Right renal cortex interstitium (tissue), 3 donors: ENCODE measurements at places on chromosomes 4 and X. TPM values are rescaled to one million over a fixed set of nuclear protein-coding genes. Genes with fewer than 3 reads are reported as not detected.

The PRR32 gene
- not detected for polyA plus RNA-seq

The SGMS2 gene
- 11.9 TPM for polyA plus RNA-seq

The MTNR1A gene
- polyA plus RNA-seq = 2.0 TPM

The F11 gene
- 4.1 TPM for polyA plus RNA-seq

The TMEM271 gene
- polyA plus RNA-seq = not detected

The MSX1 gene
- polyA plus RNA-seq = 0.86 TPM

The SRPX2 gene
- polyA plus RNA-seq = 9.9 TPM

The TMPRSS11D gene
- polyA plus RNA-seq = 0.08 TPM

The MAOB gene
- 54.4 TPM for polyA plus RNA-seq

The SORCS2 gene
- 7.9 TPM for polyA plus RNA-seq

The DRD5 gene
- 0.51 TPM for polyA plus RNA-seq

DNA sequence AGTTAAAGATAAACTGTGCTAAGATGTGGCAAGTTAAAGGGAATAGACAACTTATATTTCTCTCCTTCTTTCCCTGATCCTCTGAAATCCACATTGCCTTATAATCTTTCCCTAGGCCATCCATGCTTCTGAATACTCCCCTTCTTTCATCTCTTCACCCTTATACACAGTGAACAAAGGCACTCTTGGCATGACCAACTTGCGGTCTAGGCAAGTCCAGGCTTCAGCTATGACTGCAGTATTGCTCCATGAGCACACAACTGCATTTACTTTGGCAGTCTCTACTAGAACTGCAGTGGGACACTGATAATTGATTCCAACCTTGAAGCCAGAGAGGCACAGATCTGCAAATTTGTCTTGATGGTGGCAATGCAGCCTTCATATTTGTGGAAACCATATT lies 24.2 kb upstream of the UBA6 start:
- DNase-seq = no peak

GRCh38 chr4:13325744-13326143 lies 158.4 kb downstream of the RAB28 start:
- no peak for DNase-seq

DNA sequence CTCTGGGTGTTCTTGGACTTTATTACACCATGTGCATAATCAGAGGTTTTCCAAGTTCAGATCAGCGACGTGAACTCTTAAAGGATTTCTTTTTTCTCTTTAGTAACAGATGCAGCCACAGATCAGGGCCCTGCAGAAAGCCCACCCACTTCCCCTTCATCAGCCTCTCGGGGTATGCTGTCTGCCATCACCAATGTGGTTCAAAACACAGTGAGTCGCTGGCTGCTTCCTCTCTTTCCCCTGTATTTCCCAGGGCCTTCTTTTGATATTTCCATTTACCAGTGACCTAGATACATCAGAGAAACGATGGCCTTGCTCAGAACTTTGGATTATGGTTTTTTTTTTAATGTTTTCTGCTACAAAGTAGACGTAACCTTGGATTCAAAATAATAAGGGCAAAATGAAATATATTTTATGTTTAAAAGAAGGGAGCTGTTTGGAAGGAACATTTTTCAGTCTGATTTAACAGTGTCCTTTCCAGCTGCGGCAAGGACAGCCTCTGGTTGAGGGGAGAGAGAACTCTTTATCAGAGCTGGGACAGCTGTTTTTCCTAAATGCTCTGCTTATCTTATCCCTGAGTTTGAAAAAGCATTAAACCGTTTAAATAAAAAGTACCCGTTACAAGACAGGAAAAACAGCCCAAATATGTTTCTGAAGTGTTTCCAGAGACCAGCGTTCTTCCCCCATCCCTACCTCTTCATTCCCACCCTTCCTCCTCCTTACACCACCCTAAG lies 38.2 kb downstream of the FAM114A1 start:
- no peak for DNase-seq

DNA sequence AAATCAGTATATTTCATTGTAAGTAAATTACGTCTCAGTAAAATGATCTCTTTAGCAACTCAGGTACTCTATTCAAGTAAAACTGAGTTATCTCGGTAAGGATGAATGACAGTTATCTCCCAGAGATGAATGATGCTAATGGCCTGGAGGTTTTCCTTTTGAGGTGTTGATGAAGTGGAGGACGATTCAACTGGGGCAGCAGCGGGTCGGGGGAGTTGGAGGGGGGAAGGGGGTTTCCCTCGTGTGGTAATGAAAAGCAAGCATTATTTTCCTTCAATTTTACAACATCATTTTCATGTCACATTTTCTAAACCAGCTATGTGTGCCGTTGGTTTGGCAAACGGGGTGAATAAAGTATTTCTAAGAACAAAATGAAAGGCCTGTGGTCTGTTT lies 92.4 kb upstream of the ATXN3L start:
- DNase-seq = no peak

DNA sequence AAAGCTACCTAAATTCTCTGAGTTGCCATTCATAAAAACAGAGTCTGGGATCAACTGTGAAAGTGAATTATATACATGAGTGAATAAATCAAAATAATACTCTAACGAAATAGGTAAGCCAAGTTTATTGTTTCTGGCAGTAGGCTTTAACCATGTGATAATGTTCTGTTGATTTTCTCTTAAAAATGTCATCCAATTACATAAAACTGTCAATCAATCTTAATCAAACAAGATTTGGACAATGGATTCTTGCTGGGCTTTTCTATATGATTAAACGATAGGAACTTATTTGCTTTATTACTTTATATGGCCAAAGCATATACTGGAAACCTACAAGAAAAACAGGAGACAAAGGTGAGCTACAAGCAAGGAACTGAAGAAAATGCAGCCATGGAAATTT lies 148.8 kb downstream of the INPP4B start:
- DNase-seq = no peak

- DNase-seq = no peak
Measured at GRCh38 chr4:148441624-148441985, 609 bp downstream of the NR3C2 start.

DNA sequence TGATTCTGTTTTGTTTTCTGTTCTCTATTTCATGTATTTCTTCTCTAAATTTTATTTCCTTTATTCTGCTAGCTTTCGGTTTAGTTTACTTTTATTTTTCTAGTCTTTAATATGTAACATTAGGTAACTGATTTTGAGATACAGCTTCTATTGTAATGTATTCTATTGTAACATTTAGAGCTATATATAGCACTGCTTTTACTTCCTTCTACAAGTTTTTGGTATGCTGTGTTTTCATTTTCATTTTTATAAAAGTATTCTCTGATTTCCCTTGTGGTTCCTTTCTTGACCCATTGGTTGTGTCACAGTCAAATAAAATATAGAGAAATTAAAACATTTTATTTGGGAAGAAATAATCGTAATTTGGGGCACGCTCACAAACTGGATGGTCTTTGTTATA lies 13.9 kb upstream of the CT47A1 start:
- no peak for DNase-seq

GRCh38 chr4:77481856-77482255 lies 123.8 kb upstream of the CXCL13 start:
- DNase-seq = no peak

DNA sequence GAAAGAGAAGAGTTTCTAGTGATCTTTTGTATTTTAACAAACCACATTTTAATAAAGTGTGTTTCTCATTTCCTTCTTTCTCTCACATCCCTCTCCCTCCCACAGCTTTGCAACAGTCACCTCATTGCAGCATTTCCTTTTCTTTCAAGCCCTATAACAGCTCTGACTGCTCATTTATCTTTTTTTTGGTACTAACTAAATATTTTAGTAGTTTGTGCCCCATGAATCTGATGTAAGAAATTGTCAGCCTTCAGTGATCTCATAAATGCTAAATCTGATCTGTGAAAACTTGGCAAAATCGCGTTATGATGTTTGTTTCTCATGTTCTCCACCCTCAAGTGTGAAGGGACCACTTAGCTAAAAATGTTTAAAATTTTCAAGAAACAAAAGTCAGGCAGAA lies 258.5 kb upstream of the SLIT2 start:
- DNase-seq = no peak

DNA sequence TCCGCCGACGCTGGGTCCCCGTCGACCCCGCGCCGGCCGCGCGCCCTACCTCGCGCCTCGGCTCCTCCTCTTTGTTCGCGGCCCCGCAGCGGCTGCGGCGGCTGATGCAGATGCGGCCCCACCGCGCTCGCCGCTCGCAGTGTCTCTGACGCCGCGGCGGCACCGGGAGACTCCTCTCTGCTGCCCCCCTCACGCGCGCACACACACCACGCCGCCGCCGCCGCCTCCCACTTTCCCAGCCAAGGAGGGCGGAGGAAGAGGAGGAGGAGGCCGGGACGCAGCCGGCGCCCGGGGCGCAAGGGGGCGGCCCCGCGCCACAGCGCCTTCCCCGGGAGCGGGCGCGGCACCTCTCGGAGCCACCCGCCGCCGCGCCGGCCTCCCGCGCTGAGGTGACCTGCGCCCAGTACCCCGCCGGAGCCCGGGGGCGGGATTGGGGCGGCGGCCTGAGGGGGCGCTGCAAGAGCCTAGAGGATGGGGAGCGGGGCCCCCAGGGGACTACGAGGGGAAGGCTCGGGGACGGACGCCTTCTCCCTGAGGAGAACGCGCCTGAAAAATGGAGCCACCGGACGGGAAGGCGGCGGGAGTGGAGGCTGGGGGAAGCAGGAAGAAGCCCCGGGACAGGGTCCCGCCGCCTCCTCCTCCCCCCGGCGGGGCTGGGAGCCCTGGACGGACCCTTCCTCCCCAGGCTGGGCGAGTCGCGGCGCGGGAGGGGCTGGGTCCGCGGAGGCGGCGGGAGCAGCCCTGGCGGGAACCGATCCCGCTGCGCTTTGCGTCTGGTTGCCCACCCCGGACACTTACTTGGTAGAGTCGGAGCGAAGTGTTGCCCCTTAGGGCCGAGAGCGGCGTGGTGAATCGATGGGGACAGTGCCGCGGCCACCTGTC lies at the start of gene SH3RF1:
TSS of gene SH3RF1 (minus strand) at position 147 of the 882 bp plus-strand sequence. CDS start 1,744 bp downstream, outside the sequence.
- DNase-seq = no peak

DNA sequence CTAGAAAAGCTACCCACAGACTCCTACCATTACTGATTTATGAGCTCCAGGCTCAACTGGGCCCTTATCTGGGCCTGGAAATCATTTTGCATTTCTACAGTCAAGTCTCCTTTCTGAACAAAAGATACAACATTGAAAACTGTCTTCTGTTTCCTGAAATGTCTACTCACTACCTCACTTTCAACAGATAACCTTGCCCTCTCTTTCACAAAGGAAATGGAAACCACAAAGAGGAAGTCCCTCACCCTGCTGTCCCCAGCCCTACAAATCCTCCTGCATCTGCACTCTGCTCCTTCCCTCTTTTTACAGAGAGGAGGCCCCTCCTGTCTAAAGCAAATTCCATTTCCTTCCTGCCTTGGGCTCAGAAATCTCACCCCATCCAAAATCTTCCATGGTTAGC lies 24.8 kb upstream of the CYBB start:
- no peak for DNase-seq

DNA sequence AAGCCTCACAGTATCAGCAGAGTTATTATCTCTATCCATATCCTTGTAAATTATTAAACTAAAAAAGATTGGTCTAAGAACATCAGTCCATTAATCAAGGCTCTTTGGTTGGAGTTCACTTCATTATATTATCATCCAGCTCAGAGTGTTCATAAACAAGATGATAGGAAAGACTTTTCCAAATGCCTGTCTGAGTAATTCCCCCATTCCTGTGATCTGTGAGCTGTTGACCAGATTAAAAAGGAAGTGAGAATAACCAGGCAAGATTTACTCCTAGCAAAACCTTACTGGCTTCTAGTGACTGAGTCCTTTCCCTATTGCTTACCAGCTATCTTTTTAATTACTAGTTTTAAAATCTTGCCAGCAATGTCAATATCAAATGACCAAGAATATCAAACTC lies 14.9 kb downstream of the PKD2 start:
- no peak for DNase-seq

DNA sequence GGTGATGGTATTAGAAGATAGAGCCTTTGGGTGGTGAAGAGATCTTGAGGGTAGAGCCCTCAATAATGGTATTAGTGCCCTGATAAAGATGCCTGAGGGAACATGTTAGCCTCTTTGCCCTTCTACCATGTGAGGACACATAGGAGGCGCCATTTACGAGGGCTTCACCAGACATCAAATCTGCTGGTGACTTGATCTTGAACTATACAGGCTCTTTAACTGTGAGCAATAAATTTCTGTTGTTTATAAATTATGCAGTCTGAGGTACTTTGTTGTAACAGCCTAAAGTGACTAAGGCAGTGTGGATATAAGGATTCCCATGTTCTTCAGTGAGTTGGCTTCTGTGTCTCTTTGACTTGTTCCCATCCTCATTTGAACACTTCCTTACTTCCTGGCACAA lies 11.8 kb downstream of the MOB1B start:
- DNase-seq = no peak

- no peak for DNase-seq
Measured at GRCh38 chrX:75642811-75643361, 120.0 kb upstream of the ZDHHC15 start.

- no peak for DNase-seq
Measured at GRCh38 chr4:3017504-3017903, 54.1 kb downstream of the GRK4 start.

DNA sequence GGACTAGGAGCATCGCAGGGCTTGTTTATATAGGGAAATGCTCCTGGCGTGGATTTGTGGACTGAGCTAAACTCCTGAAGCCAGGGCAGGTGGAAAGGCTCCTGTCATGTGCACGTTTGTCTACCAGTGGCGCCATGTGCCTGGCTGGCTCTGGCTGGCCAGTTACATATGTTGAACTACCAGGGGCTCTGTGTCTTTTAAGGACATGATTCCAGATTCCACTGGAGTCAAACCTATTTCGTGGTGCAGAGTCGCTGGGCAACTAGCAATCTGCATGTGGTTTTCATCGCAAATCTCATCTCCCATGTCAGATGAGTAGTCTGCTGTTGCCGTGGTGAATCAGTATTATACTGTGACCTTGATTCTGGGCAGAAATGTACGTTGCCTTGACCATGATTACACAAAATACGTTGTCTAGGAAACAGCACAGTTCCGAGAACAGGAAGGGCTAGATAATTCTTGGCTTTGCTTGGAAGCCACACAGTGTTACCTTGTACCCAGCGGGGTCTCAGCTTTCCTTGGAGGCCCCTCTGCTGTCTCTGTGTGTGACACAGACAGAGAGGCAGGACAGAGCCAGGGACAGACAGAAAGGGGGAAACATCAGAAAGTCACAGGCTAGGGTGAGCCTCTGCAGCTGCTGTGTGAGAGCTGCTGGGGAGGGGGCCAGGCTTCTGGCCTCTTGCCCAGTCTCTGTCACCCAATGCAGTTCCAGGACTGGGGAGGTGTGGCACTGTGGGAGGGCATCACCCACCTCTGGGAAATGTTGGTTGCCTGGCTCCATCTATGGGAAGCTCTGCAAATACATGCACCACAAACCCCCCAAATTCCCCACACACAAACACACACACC lies 19.2 kb downstream of the PNMA6E start:
- DNase-seq = peak; percentile 60

GRCh38 chrX:57368158-57368557 lies 81.7 kb downstream of the FAAH2 start:
- no peak for DNase-seq

- DNase-seq = no peak
Measured at GRCh38 chrX:96576368-96576767, 108.3 kb upstream of the DIAPH2 start.

- no peak for DNase-seq
Measured at GRCh38 chr4:181685461-181685860, 557.7 kb upstream of the TENM3 start.
